Pons (tissue), 1 donor: ENCODE measurements at places on chromosomes 13 and 19.

GRCh38 chr19:11020982-11021759 lies 60.3 kb downstream of the SMARCA4 start:
- DNase-seq, result no peak

DNA sequence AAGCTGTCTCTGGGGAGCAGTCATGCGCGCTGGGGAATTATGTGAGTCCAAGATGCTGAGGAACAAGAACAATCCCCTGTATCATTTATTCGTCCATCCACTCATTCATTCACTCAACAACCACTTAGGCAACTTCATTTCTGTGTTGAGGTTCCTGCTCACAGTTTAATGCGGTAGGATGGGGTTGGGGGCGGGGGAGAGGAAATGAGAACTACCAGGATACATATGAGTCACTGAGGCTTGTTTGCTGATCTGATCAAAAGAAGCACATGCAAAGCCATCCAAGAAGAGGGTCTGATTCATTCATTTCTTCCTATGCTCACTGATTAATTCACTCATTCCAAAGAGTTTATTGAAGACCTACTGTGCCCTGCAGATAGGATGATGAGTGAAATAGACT lies 20.9 kb downstream of the ZNF536 start:
- no peak for DNase-seq

DNA sequence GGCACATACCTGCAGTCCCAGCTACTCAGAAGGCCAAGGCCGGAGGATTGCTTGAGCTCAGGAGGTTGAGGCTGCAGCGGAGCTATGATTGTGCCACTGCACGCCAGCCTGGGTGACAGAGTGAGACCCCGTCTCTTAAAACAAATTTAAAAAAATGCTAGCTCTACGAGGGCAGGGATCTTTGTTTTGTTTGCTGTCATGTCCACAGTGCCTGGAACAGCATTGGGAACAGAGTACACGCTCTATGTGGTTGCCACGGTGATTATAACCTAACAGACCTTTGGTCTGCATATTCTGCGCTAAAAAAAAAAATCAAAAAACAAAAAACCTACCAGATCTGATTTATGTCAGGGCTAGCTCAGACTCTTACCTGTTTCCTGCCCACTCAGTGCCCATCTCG lies 2.2 kb upstream of the SHFL start:
- DNase-seq, result no peak

GRCh38 chr13:32639502-32640105 lies 53.4 kb downstream of the PDS5B start:
- DNase-seq, result peak; percentile 87

DNA sequence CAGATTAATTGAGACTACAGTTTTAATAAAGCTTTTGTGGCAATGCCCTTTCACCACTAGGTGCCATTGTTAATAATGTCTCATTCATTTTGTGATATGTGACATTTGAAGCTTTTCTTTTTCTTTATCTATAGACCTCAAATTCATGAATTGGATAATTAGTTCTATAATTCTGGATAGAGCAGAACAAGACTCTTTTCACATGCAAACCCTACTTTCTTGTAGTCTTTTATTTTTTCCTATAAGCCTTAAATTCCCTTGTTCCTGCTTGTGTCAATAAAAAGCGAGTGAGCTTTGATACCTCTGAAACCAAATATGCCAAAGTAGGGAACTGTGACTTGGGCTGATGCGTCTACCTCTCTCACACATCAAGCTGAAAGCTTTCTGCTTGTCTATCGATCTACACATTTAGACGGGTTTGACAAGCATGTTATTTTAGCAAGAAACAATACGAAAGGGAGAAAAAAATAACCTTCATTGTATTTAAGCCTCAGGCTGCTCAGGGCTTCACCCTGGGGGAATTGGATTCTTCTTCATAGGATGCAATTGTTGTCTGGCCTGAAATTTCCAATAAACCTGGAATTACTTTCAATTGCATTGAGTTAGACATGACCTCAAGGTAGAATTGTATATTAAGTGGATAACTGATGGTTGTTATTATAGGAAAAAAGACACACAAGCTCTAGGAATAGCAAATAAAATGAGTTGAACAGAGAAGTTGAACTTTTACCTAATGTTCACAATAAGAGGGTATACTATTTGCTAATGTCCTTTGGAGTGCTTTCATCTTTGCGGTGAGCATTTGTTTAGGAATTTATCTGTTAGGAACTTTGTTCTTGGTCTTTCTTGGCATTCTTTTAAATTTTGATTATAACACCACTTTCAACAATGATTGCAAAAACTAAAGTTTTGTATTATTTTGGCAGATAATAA lies 1150.2 kb upstream of the PCDH9 start:
- DNase-seq, result no peak

- DNase-seq, result peak; percentile 61
Observed at GRCh38 chr19:13154241-13154778, 4.1 kb downstream of the IER2 start.

DNA sequence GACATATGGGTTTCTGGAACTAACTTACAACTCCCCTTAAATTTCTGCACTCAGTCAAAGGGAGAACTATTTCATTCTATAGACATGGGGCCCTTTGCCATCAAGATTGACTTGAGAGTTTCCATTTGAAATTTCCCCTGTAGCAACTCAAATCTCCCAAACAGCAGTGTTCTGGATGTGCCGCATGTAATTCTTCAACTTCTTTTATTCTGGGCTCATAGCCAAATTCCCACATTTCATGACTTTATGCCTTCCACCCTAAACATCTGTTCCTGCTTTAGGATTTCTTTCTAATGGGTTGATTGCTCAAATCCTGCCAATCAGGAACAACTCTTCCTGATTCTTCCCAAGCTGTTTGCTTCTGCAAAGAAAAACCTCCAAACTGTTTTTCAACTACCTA lies 336.0 kb downstream of the TBC1D4 start:
- no peak for DNase-seq

GRCh38 chr13:44857061-44857460 lies 132.2 kb downstream of the NUFIP1 start:
- no peak for DNase-seq

DNA sequence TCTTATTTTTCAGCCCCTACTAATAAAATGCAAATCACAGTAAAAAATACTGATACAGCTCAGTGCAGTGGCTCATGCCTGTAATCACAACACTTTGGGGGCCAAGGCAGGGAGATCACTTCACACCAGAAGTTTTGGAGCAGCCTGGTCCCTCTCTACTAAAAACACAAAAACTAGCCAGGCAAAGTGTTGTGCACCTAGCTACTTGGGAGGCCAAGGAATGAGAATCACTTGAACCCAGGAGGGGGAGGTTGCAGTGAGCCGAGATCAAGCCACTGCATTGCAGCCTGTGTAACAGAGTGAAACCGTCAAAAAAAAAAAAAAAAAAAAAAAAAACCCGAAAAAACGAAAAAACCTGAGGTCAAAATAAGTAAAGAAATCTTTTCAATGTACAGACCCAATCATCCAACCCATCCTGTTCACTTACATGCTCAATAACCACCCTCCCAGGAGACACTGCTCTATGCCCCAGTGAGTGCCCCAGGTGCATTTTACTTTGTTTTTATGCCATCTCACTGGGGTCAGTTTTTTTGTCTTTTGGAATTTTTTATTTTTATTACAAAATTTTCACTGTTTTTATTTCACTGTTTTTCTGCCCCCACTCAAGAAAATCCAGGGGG lies 107.0 kb downstream of the ZNF486 start:
- DNase-seq, result no peak

GRCh38 chr13:20424949-20425348 lies 100.7 kb downstream of the CRYL1 start:
- DNase-seq, result no peak

- no peak for DNase-seq
Observed at GRCh38 chr19:51686171-51686570, 7.0 kb upstream of the SPACA6 start.

- peak; percentile 65 for DNase-seq
Observed at GRCh38 chr19:36604656-36605100, 435 bp upstream of the ZNF382 start.

- DNase-seq, result no peak
Observed at GRCh38 chr19:628168-628567, 5.2 kb downstream of the POLRMT start.

DNA sequence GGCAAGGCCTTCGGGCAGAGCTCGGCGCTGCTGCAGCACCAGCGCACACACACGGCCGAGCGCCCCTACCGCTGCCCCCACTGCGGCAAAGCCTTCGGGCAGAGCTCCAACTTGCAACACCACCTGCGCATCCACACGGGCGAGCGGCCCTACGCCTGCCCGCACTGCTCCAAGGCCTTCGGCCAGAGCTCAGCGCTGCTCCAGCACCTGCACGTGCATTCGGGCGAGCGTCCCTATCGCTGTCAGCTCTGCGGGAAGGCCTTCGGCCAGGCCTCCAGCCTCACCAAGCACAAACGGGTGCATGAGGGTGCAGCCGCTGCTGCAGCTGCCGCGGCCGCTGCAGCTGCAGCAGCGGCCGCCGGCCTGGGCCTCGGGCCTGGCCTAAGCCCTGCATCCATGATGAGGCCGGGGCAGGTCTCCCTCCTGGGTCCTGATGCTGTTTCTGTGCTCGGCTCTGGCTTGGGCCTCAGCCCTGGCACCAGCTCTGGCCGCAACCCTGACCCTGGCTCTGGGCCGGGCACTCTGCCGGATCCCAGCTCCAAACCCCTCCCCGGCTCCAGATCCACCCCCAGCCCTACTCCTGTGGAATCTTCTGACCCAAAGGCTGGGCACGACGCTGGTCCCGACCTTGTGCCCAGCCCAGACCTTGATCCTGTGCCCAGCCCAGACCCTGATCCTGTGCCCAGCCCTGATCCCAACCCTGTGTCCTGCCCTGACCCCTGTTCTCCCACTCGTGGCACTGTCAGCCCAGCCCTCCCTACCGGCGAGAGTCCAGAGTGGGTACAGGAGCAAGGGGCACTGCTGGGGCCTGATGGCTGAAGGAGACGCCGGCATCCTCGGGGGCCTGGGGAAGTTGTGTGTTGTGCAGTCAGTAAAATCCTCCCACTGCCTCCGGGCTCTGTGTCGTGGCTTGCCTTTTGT lies 2.0 kb upstream of the MCOLN1 start:
- no peak for DNase-seq

DNA sequence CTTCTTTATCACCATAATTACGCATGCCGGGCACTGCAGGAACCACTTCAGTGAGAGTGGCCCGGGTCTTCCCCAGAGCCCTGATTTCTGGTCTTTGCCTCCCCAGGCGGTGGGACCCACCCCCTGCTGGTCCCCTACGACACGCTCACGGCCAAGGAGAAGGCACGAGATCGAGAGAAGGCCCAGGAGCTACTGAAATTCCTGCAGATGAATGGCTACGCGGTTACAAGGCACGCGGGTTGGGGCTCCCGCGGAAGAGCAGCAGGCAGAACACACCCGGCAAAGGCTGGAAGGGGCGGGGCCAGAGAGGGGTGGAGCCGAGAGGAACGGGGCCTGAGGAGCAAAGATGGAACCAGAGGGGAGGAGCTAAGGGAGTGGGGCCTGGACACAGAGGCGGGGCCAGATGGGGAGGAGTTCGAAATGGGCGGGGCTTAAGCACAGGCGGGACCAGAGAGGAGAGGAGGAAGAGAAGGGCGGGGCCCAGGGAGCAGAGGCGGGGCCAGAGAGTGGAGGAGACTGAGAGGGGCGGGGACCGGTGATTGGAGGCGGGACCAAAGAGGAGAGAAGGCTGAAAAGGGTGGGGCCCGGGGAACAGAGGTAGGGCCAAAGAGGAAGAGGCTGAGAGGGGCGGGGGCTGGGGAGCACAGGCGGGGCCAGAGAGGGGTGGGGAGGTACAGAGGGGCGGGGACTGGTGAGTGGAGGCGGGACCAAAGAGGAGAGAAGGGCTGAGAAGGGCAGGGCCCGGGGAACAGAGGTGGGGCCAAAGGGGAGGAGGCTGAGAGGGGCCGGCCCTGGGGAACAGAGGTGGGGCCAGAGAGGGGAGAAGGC lies 73.4 kb downstream of the RYR1 start:
- peak; percentile 58 for DNase-seq

- DNase-seq, result no peak
Observed at GRCh38 chr13:106143392-106143791, 392.1 kb downstream of the EFNB2 start.

DNA sequence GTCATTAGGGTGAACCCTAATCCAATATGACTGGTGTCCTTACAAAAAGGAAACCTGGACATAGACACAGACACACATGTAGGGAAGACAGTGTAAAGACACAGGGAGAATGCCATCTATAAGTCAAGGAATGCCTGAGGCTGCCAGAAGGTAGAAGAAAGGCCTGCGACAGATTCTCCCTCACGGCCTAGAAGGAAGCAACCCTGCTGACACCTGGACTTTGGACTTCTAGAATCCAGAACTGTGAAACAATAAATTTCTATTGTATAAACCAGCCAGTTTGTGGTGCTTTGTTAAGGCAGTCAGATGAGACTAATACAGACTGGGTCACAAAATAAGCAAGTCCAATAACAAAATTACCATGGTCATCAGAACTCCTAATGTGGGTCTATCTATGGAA lies 120.4 kb downstream of the ENOX1 start:
- no peak for DNase-seq

DNA sequence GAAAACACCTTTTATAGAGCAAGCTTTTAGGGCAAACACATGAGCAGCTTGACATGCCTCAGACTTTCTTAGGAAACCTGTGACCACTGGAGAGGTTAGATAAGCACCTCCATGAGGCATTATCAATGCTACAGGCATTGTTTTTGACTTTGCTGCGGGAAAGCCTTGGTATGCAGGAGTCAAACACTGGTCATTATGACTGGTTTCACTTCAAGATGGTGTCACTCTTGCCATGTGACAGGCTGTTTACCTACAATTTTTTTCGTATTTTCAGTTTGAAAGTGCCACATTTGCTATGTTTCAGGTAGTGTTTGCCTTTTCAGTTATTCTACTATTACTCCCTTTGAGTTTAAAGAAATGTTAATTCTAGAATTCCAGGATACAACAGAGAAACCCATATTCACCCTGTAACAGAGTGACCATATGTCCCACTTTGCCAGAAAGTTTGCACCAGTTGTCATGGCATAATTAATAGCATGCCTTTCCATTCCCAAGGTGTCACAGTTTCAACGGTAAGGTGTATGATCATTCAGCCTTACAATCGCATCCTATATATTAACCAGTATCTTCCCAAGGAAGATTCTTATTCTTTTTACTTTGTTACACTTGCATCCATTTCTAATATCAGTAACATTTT lies 33.0 kb downstream of the USP12 start:
- DNase-seq, result no peak

DNA sequence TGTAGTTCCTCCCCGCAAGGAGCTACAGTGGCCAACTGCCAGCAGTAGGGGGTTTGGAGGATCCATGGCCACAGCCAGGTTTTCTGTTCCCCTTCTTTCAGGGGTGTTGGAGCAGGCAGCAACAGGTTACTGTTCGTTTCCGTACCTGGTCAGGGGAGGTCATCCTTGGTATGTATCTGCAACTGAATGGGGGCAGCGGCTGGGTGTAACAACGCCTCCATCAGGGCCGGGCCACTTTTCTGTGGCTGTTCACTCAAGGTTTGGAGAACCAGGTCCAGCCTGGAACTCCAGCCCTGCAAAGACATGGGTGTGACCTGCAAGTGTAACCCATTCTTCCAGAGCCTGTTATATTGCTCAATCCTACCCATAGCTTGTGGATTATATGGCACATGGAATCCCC lies 732.3 kb upstream of the MIR17HG start:
- no peak for DNase-seq

DNA sequence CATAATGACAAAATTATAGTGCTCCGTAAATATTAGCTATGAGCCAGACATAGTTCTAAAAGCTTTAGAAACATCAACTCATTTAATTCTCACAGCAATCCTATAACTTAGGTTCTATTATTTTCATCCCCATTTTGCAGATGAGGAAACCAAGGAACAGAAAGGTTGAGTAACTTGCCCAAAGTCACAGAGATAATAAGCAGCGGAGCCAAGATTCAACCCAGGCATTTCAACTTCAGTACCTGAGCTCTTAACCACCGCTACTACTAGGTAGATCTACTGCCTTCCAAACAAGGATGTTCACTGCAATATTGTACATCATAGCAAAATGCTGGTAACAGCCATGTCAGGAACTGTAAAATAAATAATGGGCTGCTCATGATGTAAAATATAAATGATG lies 39.9 kb downstream of the ELF1 start:
- DNase-seq, result no peak
